ENCODE measurements at places on chromosomes 6 and 20.

GRCh38 chr6:3390698-3391097 is 66.2 kb downstream of the SLC22A23 start:
- no peak for ATAC-seq

- no peak for ATAC-seq
Observed at GRCh38 chr20:44314870-44315269, 3.9 kb upstream of the FITM2 start.

- ATAC-seq: no peak
Observed at GRCh38 chr20:49851231-49851705, 38.6 kb downstream of the SLC9A8 start.

DNA sequence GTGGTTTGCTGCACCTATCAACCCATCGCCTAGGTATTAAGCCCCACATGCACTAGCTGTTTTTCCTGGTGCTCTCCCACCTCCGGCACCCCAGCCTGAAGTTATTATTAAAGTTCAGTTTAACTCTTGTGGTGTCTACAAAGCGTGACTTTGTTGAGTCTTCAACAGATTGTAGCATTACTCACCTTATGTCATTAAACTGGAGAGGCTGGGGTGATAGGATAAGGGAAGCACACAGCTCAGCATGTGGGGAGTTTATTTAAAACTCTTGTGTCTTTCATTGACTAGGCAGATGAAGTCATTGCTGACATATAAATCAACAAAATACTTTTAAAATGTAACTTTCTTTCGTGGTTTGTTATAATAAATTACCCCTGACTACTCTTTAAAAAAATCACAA is 84.7 kb upstream of the GCM1 start:
- ATAC-seq: no peak

DNA sequence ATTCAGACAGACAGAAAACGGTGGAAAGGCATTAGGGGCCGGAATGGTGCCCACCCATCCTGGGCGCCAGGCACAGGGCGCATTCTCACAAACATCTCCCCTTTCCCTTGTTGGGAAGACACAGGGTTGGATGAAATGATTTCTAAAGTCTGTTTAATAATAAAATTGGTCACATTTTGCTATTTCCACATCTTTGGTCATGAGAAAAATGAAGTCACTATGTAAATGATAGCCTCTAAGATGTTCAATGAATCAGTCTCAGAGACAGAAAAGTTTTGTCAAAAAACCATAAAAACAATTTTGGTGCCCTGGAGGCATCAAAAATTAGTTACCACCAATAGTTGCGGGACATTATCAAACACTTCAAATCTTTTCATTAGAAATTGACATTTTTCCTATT is 40.7 kb downstream of the PRR18 start:
- ATAC-seq: no peak

DNA sequence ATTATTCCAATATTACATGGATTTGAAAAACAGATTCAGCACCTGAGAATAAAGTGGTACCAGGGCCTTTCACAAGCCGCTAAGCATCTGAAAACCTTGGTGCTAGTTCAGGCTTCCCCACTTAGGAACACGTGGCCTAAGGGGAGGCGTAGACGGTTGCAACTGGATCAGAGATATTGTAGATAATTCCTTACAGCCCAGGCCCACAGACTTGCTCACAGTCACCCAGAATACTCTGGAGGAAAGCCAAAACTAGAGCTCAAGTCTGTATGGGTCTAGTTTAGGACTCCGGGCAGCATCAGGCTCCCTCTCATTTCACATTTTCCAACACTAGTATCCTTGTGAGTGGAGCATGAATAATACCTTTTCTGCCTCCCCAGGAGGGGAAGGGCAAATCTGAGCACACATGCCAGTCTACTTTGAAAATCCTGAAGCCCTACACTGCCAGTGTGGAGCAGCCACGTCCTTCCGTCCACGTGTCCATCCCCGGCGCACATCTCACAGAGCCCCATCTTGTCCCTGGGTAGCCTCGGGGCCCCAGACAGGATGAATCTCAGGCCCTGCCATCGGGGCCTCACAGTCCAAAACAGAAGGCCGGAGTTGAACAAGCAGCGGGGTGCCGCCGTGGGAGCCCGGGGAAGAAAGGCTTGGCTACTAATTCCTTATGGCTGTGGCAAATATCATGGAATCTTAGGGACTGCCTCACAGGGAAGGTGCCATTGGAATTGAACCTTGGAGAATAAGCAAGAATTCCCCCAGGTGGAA is 299.3 kb downstream of the NRN1 start:
- ATAC-seq: no peak

DNA sequence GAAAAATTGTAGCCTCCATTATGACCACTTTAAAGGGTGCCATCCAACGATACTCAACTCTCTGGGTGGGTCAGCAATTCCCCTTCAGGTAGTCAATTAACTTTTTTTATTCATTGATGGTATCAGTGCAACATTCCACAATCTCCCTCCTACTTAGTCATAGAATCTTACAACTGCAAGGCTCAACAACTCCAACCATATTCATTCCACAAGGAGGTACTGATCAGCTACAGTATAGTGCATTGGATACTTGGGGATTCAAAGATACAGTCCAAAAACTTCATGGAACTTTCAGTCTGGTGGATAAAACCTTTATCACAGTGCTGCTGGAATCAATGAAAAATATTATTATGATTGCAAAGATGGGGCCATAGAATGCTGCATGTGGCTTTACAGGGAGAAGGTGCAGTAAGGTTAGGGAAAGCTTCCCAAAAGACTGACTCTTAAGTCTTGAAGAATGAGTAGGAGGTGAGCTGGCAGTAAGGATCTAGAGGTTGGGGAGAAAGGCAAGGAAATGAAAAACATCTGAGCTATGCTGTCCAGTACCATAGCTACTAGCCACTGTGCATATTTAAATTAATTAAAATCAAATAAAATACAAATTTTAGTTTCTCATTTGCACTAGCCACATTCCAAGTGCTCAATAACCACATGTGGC is 314.7 kb upstream of the PRDM1 start:
- ATAC-seq: no peak

GRCh38 chr6:34022250-34022872 is 123.5 kb downstream of the GRM4 start:
- ATAC-seq: no peak

DNA sequence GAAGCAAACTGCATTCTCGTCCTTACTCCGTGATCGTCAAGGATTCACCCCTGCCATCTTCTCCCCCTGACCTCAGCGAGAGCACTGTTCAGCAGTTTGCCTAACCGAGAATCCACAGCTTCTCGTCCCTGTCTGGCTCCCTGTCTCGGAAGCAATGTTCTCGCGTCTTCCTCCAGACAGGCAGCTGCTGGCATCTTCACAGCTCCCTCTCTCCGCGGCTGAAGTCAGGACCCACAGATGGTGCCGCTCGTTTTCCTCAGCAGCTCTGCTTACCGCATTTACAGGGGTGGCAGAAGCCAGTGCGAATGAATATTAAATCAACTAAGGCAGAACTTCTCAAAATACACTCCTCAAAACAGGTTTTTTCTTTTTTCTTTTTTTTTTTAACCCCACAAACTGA is 18.9 kb upstream of the SLC22A2 start:
- no peak for ATAC-seq
